ENCODE measurements at places on chromosomes 13 and 19.

- DNase-seq = no peak
Observed at GRCh38 chr19:46603752-46604231, 2.7 kb downstream of the CALM3 start.

GRCh38 chr19:45886427-45887199 is 672 bp upstream of the IRF2BP1 start:
- DNase-seq = peak; percentile 93

DNA sequence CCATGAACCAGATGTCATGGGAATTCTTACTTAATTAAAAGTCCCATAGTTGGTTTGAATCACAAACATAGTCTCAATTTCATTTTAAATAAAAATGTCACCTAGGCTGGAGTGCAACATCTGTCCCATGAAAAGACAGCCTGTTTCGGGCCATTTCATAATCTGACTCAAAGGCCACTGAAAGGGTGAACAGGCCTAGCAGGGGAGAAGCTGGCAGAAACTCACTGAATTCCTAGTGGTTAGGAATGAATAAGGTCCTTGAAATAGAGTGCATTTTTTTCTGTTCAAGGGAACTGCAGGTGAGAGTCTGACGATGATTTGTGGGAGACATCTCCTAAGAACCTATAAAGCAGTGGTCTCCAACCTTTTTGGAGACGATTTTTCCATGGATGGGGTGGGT is 44.0 kb upstream of the PCCA start:
- DNase-seq = no peak

- DNase-seq = peak; percentile 92
Observed at GRCh38 chr19:45523642-45524256, 16.5 kb downstream of the VASP start.

DNA sequence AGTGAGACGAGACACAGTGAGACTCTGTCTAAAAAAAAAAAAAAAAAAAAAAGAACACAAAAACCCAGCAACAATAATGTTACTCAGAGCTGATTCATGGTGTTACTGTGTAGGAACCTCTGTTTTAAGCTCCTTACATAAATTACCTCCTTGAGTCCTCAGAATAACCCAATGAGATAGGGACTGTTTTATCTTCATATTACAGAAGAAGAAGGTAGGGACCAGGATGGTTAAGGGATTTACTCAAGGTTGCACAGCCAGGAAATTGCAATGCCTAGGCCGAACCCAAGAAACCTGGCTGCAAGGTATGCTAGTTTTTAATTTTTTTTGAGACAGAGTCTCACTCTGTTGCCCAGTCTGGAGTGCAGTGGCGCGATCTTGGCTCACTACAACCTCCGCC is 1.5 kb upstream of the DAND5 start:
- no peak for DNase-seq

DNA sequence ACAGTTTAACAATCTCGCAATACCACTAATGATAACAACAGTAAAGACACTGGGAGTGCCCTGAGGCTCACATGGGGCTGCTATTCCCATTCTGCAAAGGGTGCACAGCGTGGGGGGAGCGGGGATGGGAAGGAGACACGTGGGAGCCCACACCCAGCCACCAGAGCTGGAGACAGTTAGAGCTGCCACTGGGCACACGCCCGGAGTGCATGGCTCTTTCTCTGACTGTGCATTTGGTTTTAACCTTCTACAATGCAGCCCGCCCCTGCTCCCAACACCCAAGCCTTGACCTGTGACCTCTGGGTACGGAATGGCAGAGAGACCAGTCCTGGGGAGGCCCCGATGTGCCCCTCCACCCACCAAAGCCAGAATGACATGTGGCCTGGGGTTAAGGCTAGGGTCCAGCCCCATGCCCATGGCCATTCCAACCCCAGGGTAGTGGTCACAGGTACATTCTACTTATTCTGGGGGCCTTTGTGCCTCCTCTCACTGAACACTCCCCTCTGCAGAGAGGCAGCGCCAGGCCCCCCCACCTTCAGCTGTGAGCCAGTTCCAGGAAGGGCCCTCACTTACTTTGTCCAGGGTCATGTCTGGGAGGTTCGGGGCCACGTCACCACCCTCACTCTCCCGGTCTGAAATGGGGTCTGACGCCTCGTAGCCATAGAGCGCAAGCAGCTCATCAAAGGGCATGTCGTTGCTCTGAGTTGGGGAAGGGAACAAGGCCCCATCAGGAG is 17.1 kb downstream of the MIER2 start:
- DNase-seq = no peak

DNA sequence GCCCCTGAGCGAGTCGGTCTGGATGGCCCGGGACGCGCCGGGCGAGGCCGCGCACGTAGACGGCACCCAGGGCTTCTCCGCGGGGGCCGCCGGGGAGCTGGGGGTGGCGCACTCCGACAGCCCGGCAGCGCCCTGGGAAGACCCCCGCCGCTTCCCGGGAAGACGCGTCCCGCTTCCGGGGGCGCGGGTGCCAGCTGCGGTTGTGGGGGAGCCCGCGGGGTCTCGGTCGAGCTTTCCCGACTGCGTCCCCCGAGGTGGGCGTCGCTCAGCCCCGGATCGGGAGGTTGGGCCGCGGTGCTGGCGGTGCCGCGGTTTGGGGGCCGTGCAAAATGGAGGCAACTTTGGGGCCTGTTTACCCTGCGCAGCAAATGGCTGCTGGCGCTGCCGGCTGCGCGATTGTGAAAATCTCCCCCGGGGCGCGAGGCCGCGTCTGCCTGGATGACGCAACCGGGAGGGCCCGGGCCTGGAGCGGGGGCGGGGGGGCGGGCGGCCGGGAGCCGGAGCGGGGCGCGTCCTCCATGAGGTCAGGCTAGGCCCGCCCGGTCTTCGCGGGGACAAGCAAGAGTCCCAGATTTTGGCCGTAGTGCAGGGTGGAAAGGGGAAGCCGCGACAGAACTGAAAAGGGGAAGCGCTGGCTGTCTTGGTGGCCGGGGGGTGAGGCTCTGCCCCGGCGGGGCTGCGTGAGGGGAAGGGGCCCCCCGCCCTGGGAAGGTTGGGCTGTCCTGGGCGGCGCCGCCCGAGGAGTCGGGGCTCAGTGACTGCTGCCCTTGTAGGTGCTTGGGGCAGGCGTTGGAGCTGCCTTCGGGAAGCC is 11.3 kb downstream of the PEAK3 start:
- peak; percentile 75 for DNase-seq

DNA sequence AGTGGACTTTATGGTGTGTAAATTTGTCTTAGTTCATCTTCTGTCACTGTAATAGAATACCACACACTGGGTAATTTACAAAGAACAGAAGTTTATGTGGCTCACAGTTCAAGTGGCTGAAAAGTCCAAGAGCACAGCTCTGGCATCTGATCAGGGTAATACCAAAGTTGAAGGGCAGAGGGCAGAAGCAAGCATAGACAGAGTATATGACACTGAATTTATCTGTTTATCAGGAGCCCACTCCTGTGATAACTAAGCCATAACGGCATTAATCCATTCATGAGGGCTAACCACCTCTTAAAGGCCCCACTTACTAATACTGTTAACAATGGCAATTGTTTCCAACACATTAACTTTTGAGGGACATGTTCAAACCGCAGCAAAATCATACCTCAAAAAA is 4.0 kb upstream of the RFXAP start:
- DNase-seq = no peak

Measured in D341Med (cell line).